Smooth muscle cell of bladder (primary cell): ENCODE measurements at places on chromosomes 5 and 9. TPM values are rescaled to one million over a fixed set of nuclear protein-coding genes. Genes with fewer than 3 reads are reported as not detected.

Gene ZNF367
- total RNA-seq: 0.37 and 0.43 TPM in 2 replicates

Gene RABEPK
- total RNA-seq: 40.5 and 41.2 TPM in 2 replicates

Gene CCNI2
- total RNA-seq: not detected in 2 replicates

Gene HINT1
- 167 and 213 TPM in 2 replicates for total RNA-seq

Gene OR1J2
- total RNA-seq: 0.14 TPM in 1 of 2 replicates, not detected in the other

Gene ZDHHC21
- 6.0 and 6.3 TPM in 2 replicates for total RNA-seq
